ENCODE measurements at places on chromosomes 12 and 14. TPM values are rescaled to one million over a fixed set of nuclear protein-coding genes. Genes with fewer than 3 reads are reported as not detected.

DNA sequence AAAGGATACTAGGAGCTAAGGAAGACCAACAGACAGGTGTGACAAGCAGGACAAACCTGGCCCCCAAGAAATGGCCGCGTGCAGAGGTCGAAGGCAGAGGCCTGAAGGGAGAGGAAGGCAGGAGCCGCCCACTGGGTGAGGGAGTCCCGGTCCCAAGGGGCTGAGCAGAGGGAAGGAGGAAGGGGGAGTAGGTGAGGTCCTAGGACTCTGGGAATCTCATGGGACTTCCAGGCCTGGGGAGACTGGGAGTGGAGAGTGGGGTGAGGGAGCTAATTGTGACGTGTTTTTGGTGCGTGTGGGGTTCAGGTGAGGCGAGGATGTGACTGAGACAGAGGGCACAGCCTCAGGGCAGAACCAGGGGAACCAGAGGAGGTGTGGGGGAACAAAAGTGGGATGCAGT is 11.7 kb upstream of the FLVCR2 start:
- DNase-seq = no peak

GRCh38 chr12:127809275-127809674 is 457.7 kb upstream of the TMEM132C start:
- DNase-seq = no peak

DNA sequence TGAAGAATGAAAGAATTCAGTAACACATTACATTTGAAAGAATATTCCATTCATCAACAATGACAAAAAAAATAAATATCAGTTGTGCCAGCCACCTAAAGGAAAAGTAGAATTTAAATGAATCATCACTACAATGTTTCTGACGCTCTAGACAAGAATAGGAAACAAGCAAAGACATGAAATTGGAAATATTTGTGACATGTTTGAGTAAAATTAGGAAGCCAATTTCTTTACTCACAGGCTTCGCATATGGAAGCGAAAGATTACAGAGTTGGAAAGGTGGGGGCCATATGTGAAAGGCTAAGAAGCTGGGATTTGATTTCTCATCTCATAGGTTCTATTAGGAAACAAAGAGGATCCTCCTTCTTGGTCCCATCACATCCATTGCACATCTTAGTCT is 279.0 kb downstream of the IPO8 start:
- no peak for DNase-seq

- no peak for DNase-seq
These were observed 148.7 kb downstream of the DYRK2 start for GRCh38 chr12:67797185-67797741.

The RFX4 gene
- total RNA-seq = not detected

- no peak for DNase-seq
These were observed 70.8 kb downstream of the BTG1 start for GRCh38 chr12:92074889-92075288.

The KLRG1 gene
- total RNA-seq = 2.2 TPM

GRCh38 chr12:29889737-29890136 is 106.0 kb upstream of the TMTC1 start:
- peak; percentile 67 for DNase-seq

DNA sequence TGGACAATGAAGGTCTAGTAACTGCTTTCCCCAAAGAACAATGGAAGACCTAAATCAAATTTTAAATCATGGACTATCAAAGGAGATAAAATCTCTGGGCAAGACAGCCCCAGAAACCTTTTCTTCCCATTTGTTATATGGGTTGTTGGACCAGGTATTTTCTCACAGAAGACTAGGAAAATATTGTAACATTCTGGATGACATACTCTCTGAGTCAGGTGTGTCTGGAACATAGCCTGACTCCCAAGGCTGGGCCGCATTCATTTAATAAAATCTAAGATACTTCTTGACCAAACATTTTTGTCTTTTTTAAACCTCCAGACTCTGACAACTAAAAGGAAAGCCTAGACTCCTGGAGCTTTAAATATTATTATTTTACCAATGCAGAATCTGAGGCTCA is 87.9 kb downstream of the ATP23 start:
- DNase-seq = no peak

The ASIC1 gene
- total RNA-seq = 3.5 TPM

DNA sequence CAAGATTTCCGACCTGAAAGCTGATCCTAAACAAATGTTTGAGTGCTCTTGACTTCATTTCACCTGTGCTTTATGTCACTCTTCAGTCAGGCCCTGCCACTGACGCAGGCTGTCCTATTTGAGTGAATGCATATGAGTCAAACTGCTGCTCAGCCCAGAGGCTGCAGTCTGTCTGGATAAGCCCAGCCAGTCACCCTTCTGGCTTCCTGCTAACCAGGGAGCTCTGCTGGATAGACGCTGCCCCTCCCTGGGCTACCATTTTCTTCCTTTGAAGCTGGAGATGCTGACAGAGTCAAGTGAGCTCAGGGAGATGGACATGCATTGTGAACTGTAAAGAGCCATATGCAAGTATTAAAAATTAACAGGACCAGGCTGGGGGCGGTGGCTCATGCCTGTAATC is 5.1 kb upstream of the TUNAR start:
- no peak for DNase-seq

- no peak for DNase-seq
These were observed 144.7 kb upstream of the BTG1 start for GRCh38 chr12:92290350-92290695.

DNA sequence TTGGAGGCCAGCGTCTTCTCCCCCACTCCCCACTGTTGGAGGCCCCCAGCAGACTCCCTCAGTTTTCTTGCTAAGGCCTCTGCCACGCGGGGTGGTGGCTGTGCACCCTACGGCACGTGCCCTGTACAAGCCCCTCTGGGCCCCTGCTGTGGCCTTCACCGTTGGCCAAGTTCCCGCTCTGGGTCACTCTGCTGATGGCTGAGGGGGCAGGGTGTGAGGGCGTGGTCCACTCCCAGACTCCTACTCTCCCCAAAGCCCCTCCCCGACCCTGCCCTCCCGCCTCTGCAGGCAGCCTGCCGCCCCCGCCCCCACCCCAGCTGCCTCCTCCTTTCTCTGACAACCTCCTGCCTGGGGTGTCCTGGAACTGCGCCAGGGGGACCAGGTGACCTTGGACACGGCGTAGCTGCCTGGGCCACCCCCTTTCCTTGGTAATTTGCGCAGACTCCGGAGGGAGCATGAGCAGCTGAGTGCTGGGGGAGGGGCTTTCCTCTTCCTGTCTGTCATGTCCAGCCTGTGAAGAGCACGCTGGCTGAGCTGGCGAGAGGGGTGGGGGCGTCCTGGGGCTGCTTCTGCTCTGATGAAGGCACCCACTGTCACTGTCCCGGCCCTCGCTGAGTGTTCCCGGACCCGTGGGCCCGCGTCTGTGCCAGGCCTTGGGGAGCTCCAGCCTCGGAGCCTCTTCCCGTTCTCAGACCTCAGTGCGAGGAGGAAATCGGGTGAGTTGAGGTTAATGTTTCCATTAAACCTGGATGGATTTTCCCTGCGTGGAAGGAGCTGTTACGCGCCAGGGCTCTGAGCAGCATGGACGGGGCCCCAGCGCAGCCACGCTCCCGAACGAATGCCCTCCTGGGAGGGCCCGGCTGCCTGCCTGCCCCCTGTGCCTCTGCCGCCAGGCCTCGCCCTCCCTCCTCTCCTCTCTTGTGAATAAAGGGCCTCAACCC is 85.0 kb downstream of the KIF26A start:
- DNase-seq = no peak

The APOLD1 gene
- total RNA-seq = 13.9 TPM

DNA sequence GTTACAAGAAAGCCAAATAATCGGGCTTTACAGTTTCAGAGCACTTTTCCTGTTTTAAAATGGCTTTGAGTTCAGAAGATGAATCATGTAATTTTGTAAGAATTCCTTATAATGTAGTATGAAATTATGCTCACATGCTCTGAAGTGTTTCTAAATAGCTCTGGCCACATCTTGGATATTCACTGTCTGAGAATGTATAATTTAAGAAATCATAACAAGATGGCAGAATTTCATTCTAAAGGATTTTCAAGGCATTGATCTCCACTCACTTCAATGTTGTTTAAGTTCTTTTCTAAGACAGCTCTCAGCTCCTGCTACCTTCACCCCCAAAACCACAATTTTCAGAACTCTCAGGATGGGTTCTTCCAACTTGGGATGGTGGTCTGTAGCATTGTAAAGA is 180.1 kb downstream of the DACT1 start:
- DNase-seq = no peak

GRCh38 chr12:51324953-51325352 is 979 bp upstream of the BIN2 start:
- DNase-seq = no peak

DNA sequence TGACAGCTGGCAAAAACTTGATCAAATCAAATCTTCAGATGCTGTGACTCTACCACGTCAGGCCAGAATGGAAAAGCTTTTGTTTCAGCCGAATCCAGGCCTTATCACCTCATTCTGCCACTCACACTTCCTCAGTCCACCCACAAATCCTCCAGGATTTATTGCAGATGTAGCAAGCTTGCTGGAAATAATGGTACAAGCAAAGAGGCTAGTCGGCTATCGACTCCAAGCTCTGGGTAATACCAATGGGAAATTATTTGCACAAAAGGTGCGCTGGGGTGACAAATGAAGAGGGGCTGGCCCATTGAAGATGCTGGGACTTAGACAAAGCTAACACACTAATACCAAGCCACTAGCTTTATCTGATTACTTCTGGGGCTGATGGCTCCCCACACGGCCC is 250.5 kb downstream of the ASCL1 start:
- no peak for DNase-seq

DNA sequence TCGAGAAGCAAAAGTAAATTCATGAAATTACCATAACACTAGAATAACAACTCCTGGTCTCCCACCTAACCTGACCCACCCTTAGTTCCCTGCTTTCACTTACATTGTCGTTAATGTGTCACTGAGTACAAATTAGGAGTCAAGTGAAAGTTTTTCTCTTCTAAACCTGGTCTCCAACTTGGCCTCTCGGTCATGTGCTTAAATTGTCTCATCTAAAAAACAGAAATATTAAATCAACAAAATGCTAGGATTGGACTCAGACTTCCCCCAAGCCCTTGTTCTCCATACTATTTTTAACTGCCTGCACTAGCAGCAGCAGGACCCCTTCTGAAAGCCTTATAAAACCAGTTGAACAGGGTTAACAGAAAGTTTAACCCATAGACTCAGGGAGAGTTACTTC is 1.8 kb upstream of the BTG1 start:
- no peak for DNase-seq

The GPR84 gene
- total RNA-seq = not detected

DNA sequence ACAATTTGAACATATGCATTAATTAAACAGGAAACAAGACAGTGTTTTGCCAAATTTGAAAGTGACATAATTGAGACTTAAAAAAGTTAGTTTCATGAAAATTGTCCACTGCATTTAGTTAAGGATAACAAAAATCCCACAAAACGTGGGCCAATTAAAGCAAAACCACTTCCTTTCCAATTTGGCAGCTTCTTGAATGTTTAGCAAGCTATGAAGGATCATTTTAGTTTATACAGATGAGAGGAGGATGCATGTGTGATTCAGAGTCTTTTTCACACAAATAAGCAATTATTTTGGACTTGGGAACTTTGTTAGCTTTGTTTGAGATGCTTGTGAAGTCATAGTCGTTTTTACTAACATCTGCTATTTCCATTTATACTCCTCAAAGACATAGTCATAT is 109.6 kb downstream of the ATXN7L3B start:
- no peak for DNase-seq

DNA sequence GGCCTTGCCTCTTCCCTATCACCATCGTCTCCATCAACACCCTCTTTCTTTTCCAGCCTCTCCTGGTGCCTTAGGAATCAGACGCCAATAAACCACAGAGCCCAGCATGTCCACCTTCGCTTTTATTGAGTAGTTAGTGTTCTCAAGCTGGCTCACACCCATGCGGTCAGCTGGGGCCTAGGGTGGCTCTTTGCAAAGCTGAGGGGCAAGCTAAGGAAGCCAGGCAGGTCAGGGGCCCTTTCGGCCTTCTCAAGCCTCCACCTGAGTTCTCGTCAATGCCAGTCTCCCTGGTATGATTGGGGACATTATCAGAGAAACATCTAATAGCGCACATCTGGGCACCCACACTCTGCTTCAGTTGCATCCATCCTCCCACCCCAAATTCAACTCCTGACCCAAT is 737 bp upstream of the TEX52 start:
- DNase-seq = no peak

- no peak for DNase-seq
These were observed 696 bp upstream of the GPHN start for GRCh38 chr14:66507181-66507721.

The BCL11B gene
- total RNA-seq = 0.28 TPM

- no peak for DNase-seq
These were observed 10.2 kb downstream of the STX2 start for GRCh38 chr12:130828895-130829294.

The R3HDM2 gene
- total RNA-seq = 37.7 TPM

The LRRK2 gene
- total RNA-seq = 18.7 TPM

DNA sequence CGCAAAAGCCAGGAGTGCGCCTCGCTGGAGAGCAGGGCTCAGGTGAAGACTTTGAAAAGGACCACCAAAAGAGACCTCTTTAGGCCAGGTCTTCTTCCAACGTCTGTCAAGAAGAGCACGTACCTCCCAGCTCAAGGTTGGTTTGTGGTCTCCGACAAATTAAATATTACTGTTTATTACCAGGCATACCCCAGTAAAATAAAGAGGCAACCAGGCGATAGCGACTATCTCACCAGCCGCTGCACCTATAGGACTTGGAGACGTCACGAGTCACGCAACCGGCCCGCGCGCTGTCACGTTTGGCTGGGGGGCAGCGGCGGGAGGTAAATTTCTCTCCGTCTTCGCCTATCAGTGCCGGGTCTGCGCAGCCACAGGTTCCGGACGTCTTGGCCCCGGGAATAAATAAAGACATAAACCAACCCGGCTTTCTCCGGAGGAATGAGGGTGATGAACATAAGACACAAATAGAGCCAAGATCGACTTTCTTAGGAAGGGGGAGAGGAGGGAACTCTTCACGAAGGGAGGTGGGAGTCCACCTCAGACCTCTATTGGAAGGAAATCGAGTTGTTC is 2.0 kb upstream of the TBX5 start:
- DNase-seq = no peak

GRCh38 chr12:46679754-46680153 is 146.0 kb downstream of the SLC38A4 start:
- no peak for DNase-seq

The ALKBH1 gene
- total RNA-seq = 14.6 TPM

DNA sequence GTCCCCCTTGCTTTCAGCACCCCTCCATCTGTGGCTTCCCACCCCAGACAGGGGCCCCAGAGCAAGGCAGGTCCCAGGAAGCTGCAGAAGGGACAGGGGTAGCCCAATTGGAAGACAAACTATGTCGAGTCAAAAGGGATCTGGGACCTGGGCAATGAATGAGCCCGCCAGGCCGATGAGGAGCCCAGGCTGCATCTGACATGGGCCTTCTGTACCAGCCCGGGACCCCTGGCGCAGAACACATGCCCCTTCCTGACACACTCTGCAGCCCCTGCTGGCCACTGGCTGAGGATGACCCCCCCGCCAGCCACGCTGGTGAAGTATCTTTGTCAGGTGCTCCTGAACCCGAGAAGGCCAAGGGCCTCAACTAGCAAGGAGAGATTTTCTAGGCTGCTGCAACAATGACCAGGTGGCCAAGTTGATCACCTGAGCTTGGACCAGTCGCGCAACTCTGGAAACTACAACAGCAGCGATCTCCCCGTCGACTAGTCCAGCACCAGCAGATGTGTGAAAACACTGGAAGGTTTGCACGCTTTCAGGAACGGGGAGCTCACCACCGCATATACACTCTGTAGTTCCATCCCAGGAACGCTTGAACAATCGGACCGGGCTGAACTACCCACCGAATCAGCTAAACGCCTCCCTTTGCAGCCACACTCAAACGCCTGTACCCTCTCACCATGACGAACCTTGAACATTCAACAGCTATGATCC is 119.0 kb downstream of the NCOR2 start:
- no peak for DNase-seq

- no peak for DNase-seq
These were observed 260.5 kb downstream of the C12orf50 start for GRCh38 chr12:87768501-87769287.

- DNase-seq = no peak
These were observed 3.7 kb upstream of the ZFP36L1 start for GRCh38 chr14:68796418-68797101.

All from sigmoid colon (tissue), 7 donors.